ENCODE measurements at places on chromosomes 6 and 20.

DNA sequence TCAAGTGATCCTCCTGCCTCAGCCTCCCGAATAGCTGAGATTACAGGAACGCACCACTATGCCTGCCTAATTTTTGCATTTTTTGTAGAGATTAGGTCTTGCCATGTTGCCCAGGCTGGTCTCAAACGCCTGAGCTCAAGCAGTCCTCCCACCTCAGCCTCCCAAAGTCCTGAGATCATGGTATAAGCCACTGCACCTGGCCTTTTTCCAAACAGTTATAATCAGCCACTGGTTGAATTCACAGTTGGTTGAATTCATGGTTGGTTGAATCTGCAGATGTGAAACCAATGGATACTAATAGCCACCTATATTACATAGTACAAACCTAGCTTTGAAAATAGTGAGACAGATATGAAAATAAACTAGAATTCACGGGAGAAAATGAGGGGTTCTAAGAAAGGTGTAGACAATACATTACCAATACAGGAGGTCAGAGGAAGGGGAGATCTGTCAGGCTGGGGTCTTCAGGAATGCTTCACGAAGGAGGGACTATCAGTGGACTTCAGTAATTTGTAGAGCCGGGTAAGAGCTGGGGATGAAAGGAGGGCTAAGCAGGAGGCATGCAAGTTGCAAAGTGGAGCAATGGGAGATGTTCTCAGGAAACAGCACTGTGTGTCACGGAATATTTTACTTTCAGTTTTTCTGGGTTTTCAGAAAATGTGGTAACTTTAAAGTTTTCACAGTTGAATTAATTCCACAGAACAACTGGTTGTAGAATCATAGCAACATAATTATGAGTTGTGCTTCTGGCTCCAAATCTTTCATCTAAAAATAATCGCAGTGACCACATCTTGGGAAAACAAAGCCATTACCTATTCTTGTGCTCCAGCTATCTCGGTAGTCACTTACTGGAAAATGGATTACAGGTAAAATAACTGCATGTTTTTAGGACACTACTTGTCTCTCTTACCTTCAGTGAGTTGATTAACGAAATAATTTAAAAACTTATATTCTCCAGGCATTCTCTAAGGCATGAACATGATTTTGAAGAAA lies 12.9 kb upstream of the CEP85L start:
- no peak for DNase-seq

DNA sequence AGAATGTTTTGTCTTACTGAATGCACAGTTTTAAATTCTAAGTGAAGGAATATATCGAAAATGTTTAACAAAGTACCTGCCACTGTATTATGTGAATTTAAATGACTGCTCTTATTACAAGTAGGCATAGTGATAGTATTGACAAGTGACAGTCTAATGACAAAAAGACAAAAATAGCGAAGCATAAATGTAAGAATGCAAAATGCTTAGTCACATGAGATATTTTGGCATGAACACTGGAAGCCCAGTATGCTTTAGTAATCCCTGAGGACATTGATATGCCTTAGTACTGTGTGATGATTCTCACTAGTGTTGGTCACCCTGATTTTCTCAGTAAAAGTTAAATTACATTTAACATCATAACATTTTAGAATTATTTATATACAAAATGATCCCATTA lies 153.5 kb downstream of the EYA4 start:
- no peak for DNase-seq

GRCh38 chr6:83226517-83226916 lies 33.4 kb downstream of the RWDD2A start:
- DNase-seq = no peak

DNA sequence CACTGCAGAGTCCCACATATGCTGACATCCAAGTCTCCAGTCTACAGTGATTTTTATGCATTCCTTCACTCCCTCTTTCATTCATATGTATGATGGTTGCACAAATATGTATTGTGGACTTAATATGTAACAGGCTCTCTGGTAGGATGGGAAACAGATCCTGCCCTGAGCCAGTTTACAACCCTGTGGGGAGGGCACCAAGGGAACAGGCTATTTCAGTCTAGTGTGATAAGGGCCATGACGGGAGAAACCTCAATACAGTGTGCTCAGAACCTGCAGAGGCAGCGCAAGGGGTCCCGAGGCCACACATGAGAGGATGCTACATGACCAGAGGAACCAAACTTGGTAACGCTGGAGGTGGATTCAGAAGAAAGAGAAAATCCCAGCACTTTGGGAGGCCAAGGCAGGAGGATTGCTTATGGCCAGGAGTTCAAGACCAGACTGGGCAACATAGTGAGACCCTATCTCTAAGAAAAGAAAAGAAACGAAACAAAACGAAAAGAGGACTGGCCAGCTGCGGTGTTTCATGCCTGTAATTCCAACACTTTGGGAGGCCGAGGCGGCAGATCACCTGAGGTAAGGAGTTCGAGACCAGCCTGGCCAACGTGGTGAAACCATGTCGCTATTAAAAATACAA lies 249.8 kb upstream of the JARID2 start:
- DNase-seq = no peak

DNA sequence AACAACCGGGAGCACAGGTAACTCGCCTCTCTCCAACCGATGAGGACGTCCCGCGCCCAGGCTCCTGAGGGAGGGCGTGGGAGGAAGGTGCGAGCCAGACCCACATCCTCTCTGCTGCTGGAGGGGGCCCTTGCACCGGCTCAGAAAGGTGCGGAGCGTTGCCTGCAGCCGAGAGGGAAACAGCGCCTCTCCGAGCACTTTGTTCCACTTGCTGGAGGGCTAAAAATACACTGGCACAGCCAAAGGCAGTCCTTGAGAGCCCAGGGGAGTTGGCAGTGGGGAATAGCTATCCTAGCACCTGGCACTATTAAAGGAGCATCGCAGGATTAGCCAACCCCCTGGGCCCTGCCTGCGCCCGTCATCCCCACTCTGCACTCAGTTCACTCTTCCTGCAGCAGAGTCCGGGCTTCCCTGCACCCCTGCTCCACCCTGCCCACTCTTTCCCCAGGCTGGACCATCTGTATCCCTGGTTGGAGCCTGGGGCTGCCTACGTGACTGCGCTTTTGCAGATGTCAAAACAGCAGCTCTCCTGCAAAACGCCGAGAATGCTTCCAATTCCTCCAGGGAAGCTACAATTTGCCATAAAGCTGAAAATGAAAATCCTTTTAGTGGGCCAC lies 108.9 kb downstream of the SNX5 start:
- DNase-seq = no peak

- DNase-seq = no peak
These were observed 425.1 kb downstream of the UTRN start for GRCh38 chr6:144710207-144710606.

DNA sequence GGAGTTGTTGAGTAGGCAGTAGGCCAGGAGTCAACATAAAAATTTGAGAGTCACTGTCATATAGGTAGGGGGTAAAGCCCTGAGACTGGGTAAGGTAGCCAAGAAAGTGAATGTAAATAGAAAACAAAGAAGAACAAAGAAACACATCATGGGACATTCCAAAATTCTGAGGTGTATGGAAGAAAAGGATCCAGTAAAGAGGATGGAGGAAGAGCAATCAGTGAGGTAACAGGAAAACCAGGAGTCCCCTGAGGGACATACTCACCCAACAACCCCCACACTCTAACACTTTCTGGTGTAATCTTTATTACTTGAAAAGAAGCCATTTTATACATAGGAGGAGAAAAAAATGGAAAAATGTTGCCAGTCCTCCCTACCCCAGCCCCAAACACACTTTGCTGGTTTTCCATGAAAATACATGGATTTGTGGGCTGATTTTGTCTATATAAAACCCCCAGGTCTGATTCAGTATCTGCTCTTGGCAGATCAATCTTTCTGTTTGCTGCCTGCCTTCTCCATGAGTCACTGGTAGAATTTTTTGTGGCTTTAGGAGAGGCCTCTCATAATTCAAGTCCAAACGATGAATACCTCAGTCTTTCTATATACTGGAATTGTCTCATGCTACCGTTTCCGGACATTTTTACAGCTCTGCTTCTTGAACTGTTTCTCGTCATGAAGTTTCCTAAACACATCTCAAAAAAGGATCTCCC lies 271.4 kb upstream of the MAN1A1 start:
- DNase-seq = no peak

GRCh38 chr6:123570813-123571684 lies 65.7 kb downstream of the TRDN start:
- DNase-seq = no peak

DNA sequence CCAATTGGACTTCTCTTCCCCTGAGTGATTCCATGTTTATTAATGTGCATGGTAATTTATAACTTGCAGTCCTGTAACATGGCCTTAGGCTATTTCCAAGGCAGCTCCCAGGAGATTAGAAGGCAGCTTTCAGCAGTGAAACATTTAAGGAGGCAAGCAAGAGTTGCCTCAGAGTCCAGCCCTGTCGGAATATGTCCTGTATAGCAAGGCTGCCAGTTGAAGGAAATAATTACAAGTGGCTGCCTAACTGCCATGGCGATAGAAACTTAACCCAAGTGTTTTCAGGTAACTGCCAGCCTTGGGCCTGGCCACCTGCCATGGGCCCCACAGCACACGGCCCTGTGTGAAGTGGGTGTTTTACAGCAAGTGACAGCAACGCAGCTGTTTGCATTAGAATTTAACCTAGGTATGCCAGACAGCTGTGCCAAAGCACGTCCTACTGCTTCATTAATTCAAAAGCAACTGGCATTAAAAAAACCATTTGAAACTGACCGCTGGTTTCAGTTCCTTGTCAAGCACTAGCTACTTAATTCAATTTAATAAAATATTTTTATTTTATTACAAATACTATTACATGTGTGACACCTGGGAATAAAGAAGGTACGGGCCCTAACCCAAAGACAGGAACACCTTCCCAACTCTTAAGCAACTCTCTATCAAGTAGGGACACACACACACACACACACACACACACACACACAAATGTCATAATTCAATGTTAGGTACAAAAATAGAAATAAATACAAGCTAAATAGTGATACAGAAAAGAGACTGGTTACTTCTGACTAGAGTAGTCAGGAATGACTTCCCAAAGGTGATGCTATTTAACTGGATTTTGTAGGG lies 151.8 kb upstream of the HEY2 start:
- DNase-seq = no peak

- DNase-seq = no peak
These were observed 44.1 kb upstream of the GRM4 start for GRCh38 chr6:34189806-34190503.

DNA sequence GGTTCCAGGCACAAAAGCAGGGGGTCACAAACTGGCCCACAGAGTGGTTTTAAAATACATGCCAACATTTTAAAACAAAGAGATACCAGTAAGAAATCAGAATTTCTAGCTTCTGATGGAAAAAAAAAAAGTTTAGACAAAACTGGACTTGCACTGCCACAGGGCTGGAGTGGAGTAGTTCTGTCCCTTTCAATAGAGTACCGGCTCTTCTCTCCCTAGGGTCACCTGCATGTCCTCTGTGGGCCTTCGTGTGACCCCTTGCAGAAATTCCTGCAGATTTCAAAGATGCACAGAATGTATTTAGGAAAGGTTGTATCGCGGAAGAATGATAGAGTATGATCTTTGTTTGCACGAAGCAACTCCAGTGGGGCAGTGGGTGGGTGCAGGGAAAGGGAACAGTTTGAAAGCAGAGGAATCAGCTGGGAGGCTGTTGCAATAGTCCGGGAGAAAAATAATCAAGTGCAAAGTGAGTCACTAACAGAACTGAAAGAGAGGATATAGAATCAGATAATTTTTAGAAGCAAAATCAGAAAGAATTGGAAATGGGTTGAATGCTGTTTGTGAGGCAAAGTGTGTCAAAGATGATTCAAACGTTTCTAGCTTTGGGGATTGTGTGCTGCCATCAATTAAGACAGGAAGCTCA lies 97.3 kb upstream of the STXBP5 start:
- no peak for DNase-seq

DNA sequence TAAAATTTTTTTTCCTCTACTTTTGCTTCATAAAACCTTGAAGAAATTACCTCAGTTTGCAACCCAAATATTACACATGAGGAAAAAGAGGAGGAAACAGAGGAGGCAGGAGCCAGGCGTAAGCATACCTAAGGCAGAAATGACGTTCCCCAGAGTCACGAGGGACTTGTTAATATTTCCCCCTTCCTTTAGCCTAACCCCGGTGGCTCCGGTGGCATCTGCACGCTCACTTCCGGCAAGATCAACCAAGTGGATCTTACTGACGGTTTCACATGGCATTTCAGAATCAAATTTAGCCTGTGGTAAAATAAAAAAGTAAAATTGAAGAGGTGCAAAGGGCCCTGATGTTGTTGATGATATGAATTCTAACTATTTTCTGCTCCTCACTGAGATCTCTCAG lies 67.4 kb downstream of the KIF16B start:
- no peak for DNase-seq

GRCh38 chr6:112286010-112286409 lies 31.6 kb upstream of the LAMA4 start:
- DNase-seq = no peak

DNA sequence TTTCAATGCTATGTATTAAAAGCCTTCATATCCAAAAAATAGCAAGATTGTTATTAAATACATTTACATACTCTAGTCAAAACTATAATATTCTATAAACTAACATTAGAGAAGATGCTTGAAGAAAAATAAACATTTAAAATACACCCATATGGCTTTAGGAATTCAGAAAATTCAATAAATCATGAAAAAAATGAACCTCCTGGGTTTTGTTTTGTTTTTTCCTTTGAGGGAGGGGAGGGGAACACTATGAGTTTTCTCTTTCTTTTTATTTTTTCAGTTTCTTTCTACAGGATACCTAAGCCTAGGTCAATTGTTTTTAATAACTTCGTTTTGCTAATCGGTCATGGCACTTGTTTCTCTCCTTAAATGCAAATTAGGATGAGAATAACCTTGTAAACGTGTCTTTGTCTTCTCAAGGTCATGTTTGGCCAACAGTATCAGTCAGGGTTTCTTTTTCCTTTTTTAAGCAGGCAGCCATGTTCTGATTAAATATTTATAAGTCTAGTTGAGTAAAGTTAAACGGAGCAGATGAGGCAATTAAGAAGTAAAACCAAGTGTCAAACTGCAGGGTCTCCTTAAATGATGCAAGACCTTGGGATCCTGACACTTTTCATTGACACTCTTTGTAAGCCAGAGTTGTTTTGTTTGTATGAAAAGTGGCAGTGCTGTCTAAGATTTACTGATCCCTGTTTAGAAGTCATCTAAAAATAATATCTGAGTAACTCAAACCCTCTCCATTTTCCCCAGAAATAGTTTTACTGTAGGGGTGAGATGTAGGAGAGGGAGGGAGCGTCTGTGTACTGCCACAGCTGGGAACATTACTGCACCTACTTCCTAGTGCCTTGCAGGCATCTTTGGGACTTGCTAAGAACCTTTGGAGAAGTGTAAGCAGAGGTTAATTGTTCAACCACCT lies 392.3 kb downstream of the PLCB1 start:
- no peak for DNase-seq

GRCh38 chr20:59013031-59013951 lies 5.9 kb upstream of the TUBB1 start:
- no peak for DNase-seq

- no peak for DNase-seq
These were observed 23.0 kb upstream of the ANKRD60 start for GRCh38 chr20:58251348-58251978.

DNA sequence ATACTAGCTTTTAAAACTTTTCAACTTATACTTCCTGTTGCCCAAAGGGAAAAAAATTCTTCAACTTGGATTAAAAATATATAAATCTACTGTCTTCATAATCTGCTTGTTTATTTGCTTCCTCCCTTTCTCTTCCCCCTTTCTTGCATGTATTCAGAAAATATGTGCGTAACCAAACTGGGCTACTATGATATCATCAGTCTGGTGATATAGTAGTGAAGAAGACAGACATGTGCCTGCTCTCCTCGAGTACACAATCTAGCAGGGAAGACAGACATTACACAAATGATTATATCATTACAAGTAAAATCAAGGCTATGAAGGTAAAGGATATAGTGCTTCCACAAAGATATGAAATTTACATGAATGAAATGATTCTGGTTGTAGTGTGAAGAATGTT lies 31.0 kb downstream of the IBTK start:
- DNase-seq = no peak
